NCI-H2081 (cell line): ENCODE measurements at places on chromosomes 7 and 10.

- peak; percentile 55 for DNase-seq
Observed at GRCh38 chr7:16847381-16847860, 34.4 kb downstream of the AGR3 start.

DNA sequence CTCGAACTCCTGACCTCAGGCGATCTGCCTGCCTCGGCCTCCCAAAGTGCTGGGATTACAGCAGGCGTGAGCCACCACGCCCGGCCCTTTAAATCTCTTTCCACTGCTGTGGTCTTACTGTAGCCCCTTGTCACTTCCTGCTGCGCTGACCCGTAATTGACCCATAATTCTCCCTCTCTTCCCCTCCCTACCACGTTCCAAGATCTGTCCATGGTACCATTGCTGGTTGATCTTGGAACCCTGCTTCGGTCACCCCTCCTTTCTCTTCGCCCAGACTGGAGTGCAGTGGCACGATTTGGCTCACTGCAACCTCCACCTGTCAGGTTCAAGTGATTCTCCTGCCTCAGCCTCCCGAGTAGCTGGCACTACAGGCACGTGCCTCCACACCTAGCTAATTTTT lies 6.5 kb downstream of the POR start:
- no peak for DNase-seq

DNA sequence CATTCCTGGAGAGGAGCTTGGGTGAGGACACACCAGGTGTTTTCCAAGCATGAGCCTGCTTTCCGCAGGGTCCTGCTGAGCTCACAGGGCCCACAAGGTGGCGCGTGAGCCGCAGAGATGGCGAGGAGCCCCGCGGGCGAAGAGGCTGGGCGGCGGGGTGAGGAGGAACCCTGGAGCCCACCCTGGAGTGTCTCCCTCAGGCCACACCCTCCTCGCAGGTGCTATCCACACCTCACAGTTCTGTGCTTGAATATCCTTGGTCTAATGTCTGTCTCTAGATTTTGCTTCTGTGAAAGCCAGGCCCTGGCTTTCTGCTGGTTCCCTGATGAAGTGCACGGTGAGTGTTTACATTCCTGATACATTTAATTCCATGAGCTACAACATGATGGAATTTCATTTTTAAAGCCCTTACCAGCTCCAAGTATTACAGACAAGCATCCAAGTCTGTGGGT lies 433.6 kb downstream of the ACTR3B start:
- peak; percentile 69 for DNase-seq

GRCh38 chr10:79056736-79057391 lies 11.9 kb upstream of the ZMIZ1 start:
- no peak for DNase-seq

GRCh38 chr7:136303162-136303561 lies 326.0 kb upstream of the MTPN start:
- no peak for DNase-seq

DNA sequence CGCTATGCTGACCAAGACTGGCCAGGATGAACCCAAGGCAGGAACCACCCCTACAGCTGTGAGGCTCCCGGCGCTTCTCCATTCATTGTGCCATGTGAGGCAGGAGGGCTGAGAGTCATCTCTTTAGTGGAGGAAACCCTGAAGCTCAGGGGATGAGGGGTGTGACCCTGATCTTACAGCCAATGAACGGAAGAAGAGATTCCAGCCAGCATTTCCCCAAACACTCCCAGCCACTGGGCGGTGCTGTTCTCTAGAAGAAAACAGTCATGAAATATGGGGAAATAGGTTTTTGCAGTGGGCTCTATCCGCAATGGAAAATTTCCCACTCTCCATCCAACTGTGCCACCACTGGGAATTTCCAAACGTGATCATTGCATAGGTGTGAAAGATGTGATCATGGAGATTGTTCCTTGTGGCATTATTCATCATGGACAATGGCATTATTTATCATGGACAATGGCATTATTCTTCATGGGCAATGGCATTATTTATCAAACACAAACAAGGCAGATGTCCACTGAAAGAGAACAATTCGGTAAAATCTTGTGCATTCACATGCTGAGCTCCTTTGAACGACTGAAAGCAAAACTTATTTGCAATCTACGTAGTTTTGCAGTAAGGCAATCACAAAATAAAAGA lies 14.0 kb upstream of the SLC18A2 start:
- peak; percentile 44 for DNase-seq

GRCh38 chr7:113026941-113027340 lies 59.7 kb downstream of the GPR85 start:
- DNase-seq: no peak

GRCh38 chr7:151062399-151063211 lies 3.2 kb downstream of the SLC4A2 start:
- no peak for DNase-seq

DNA sequence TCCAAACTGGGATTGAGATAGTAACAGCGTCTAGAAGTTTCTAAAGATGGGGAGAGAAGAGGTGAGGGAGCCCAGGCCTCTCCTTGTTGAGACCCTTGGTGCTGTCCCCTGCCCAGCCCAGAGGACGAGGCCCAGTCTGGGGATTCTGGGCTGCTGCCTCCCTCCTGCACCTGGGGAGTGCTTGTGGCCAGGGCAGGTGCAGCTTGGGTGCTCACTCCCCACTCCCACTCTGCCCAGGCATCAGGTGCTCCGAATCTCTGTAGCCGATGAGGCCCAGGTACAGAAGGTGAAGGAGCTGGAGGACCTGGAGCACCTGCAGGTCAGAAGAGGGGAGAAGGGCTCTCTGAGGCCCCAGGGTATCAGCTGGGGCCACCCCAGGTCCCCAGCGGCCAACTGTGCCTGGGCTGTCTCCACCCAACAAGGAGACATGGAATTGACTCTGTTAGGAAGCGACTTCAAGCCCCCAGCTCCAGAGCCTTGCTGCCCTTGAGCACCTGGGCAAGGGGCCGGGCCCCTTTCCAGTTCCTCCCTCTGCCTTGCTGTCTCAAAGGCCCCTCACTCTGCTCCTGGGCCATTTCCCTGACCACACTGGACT lies 664 bp downstream of the CPA1 start:
- DNase-seq: no peak

DNA sequence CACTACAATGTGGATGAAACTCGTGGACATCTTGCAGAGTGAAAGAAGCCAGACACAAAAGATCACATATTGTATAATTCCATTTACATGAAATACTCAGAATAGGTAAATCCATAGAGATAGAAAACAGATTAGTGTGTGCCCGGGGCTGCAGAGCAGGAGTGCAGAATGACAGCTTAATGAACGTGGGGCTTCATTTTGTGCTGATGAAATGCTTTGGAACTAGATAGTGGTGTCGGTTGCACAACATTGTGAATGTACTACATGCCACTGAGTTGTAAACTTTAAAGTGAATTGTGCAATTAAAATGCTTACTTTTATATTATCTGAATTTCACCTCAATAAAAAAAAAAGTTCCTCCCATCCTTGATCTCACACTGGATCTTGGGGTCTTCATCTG lies 31.8 kb upstream of the CARD11 start:
- no peak for DNase-seq

- no peak for DNase-seq
Observed at GRCh38 chr10:29163746-29164145, 125.1 kb upstream of the LYZL1 start.

- no peak for DNase-seq
Observed at GRCh38 chr10:1153251-1153763, 97.1 kb downstream of the WDR37 start.

DNA sequence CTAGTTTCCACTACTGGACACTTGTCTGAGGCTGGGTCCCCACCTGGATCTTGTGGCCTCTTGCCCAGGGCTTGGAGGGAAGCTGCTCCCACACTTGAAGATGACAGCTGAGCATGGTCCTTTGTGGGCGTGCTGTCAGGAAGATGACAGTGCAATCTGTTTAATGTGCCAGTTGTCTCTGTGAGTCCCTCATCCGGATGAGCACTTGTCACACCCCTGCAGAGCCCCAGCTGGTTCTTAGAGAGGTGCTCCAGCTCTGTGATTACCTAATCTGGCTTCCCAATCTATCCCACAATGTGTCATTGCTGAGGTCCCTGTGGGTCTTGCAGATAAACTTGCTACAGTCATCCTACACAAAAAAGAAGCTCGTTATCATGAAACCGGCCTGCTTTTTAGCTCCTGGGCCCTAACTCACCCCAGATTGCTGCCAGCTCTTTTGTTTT lies 34.8 kb upstream of the CCSER2 start:
- no peak for DNase-seq

DNA sequence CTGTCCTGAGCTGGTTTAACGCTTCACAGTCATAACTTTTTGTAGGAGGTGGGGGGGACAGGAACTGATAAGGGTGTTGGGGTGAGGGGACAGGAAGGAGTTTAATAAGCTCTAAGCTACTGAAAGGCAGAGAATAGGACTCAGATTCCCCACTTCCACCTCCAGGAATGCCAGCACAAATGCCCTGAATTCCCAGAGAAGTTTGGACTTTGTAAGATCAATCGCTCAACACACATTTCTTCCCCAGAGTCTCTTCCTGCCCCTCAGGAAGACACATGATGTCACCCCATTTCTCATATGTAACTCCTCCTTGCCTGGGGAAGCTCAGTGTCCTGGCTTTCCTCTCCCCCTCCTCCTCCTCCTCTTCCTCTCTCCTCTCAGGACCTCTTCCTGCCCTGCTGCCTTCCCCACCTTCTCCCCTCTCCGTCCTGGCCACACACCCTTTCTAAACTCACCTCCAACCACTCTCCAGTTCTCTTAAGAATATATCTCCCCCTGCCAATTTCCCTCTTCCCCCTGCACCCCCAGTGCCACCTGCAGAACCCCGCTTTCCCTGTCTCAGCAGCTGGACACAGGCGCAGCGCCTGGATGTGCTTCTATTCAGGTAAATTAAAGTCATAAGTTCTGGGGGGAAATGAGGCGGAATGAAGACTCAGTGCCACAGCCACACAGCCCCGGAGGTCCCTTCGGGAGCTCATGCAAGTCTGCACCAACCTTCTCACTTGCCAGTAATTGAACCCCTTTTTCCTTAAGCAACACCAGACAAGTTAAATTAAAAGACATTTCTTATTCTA lies 5.3 kb upstream of the LOXL4 start:
- DNase-seq: no peak

DNA sequence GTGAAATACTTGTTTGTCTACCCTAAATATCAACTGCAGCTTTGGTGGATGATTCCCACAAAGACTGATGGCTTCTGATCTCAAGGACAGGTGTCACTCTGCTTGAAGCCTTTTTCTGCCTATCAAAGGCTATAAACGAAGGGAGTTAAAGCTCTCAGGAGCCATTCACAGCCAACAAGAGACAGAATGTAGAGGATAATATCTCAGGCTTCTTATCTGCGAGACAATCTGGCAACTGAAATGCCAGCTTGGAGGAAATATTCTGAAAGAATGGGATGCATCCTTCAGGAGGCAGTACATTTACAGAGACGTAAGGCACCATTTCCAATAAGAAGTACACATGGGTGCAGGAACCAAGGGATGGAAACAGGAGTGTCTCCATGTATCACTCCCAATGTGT lies 549.4 kb downstream of the GPAM start:
- no peak for DNase-seq

GRCh38 chr7:69190025-69190424 lies 408.2 kb upstream of the AUTS2 start:
- no peak for DNase-seq
